ENCODE measurements at places on chromosomes 6 and 20.

- no peak for DNase-seq
Measured at GRCh38 chr6:142030115-142030619, 102.6 kb upstream of the GJE1 start.

GRCh38 chr6:155374681-155375080, 60.4 kb upstream of the TFB1M start:
- DNase-seq, result no peak

DNA sequence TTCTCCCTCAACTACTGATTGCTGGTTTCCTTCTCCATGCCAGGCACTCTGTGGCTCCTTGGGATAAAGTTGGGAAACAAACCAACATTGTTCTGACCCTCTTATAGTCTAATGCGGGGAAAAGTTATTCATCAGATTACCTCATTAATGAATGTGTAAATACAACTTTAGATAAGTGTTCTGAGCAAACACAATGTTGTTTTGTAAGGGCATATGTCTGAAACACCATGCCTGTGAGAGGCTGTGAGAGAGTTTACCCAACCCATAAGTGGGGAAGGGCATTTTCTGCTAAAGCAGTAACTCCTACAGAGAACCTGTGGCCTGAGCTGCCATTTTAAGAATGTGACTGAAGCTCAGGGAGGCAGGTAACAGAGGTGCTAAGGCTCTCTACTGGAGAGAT, 283.5 kb downstream of the KHDC1L start:
- DNase-seq, result no peak

GRCh38 chr6:15575357-15576033, 87.3 kb downstream of the DTNBP1 start:
- DNase-seq, result no peak

Data from GF-D8 (cell line).